ENCODE measurements at places on chromosomes 11 and 22. TPM values are rescaled to one million over a fixed set of nuclear protein-coding genes. Genes with fewer than 3 reads are reported as not detected.
A peak's percentile ranks its signal among the peaks of the same experiment; 100 is the strongest.

- no peak for DNase-seq
Observed at GRCh38 chr22:29987137-29987536, 93.1 kb upstream of the HORMAD2 start.

Gene KCNE3
- 4.9 TPM for total RNA-seq

GRCh38 chr22:38422611-38423511, 32.1 kb downstream of the KCNJ4 start:
- peak; percentile 59 for DNase-seq

Gene HBE1
- total RNA-seq = not detected

- DNase-seq = no peak
Observed at GRCh38 chr22:48880749-48881148, 946.9 kb downstream of the BRD1 start.

Gene RFPL2
- total RNA-seq = not detected

- no peak for DNase-seq
Observed at GRCh38 chr11:45264839-45265515, 21.2 kb downstream of the SYT13 start.

Gene GAL3ST3
- total RNA-seq = 19.8 TPM

DNA sequence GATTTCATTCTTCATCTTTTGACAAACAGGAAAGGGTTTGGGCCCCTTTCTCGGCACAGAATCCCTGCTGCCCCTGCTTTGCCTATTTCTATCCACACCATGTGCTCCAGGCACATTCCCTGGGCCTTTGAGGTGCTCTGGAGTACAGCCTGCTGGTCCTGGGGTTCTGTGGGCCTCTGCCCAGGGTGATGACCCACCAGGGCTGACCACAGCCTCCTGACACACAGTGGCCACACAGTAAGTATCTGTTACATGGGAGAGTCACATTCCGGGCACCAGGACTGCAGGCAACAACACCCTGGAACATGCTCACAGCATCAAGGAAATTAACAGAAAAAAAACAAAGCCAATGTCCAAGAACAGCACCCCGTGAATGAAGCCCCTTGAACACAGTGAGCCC, 39.1 kb downstream of the SCUBE2 start:
- DNase-seq = no peak

Gene PKP3
- 41.7 TPM for total RNA-seq

GRCh38 chr11:100761841-100762240, 74.8 kb downstream of the ARHGAP42 start:
- DNase-seq = no peak

Gene KCNJ5
- total RNA-seq = 0.11 TPM

GRCh38 chr22:42649246-42650099, at the start of gene CYB5R3:
Gene CYB5R3, minus strand, starts transcription at chr22:42649392. Its CDS starts 77 bp downstream, at chr22:42649315.
- DNase-seq = peak; percentile 90

Gene OR4C15
- total RNA-seq = not detected

Gene WT1
- total RNA-seq = 0.15 TPM

DNA sequence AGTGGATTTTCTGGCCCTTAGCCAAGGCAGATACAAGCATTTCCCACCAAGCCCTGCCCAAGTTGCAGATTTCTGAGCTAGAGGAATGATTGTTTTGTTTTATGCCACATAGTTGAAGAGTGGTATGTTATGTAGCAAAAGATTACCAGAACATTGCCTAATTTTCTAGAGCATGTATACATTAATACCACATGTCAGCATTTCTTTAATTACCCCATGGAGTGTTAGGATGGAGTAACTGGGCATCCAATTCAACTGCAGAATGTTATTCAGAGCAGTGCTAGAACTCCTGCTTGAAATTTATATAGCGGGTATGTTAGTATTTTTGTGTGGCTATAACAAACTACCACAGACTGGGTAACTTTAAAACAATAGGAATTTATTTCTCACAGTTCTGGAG, 24.4 kb upstream of the CYP2R1 start:
- DNase-seq = no peak

Gene SMTNL1
- total RNA-seq = not detected

DNA sequence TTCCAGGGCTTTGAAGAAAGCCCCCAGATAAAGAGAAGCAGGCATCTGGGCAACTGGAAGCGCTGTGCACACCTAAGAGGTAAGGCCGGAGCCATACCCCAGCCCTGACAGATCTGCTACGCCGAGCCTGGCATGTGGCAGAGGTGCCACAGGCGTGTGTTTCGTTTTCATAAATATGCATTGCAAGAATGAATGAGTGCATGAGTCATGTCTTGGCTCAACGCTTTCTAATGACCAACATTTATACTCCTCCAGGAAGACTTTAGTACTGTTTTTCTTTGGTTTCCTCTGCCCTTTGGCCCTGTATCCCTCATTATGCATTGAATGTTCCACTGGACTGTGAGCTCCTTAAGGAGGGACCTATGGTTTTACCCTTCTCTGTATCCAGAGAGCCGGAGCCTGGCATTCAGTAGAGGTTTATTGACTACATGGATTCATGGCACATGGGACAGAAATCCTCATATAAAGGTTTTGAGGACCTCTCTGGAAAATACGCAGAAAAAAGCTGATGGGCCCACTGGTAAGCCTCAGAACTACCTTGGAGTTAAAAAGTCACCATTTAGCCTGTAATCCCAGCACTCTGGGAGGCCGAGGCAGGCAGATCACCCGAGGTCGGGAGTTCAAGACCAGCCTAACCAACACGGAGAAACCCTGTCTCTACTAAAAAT, 38.9 kb upstream of the CSNK2A3 start:
- DNase-seq = no peak

Gene DYNC2H1
- total RNA-seq = 13.2 TPM

GRCh38 chr22:24432059-24432853, 4.9 kb downstream of the ADORA2A start:
- no peak for DNase-seq

- DNase-seq = no peak
Observed at GRCh38 chr11:107825875-107826274, 32.7 kb downstream of the SLC35F2 start.

DNA sequence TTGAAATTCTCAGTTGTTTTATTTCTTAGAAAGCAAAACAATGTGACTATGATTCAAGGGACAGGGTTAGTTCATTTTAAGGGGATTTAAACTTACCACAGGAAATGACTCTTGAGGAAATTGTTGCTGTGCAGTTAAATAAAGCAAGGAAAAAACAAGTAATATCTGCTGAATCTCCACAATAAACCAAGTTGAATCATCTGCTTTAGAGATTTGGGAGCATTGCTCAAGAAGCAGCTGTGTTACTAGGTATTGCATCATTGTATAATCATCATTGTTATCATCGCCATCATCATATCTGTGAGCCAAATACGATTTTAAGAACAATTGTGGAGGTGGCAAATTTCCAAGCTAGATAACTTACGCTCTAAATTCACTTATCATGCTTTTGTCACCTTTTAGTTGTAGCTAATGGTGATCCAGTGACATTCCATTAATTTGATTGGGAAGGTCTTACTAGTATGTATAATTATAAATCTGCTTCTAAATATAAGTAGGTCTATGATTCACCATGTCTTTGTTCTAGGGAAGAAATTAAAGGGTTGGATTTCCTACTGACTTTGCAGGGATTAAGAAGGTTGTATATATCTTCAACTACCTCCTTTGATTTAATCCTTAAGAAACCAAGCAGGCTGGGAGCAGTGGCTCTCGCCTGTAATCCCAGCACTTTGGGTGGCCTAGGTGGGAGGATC, 19.9 kb downstream of the MMP10 start:
- DNase-seq = no peak

Gene ZNF214
- total RNA-seq = 5.0 TPM

DNA sequence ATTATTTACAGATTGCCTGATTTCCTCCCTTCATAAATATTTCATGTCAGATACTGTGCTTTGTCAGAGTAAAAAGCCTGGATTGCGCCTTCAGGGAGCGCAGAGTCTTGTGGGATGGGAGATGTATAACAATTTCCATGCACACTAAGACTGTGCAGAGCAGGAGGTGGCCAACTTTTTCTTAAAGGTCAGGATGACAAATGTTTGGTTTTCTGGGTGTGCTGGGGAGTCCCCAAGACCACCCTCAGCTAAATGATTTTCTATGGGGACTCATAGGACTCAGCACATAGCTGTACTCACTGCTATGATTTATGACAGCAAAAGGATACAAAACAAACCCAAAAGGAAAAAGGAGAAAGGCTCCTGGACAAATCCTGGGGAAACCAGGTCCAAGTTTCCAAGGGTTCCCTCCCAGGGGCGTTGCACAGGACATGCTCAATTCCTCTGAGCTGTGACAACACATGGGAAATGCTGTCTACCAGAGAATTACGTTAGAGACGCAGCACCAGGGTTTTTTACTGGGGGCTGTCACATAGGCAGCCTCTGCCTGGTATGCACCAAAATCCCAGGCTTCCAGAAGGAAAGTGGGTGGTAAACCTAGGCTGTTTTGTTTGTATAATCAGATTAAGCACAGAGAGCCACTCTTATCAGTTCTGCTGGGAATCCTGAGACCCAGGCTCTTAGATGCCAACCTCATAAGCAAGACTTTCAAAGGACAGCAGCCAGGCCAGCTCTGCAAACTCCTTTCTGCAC, 59.1 kb downstream of the CSNK2A3 start:
- DNase-seq = no peak

DNA sequence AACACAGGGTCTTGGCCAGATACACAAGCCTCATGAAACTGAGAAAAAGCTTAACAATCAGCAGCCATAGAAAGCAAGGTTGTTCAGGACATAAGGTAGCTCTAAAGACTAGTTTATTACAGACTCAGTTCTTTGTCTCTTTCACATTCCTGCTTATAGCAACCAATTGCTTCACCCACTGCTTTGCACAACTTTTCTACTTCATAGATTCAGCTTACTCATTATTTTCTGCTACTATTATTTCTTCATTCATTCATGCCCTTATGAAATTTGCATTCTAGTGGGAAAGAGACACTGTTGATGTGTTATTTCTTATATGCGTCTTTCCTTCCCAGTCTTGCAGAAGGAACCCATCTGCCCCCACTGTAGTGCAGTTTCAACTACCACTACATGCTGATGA, 4.7 kb downstream of the CCDC34 start:
- no peak for DNase-seq

DNA sequence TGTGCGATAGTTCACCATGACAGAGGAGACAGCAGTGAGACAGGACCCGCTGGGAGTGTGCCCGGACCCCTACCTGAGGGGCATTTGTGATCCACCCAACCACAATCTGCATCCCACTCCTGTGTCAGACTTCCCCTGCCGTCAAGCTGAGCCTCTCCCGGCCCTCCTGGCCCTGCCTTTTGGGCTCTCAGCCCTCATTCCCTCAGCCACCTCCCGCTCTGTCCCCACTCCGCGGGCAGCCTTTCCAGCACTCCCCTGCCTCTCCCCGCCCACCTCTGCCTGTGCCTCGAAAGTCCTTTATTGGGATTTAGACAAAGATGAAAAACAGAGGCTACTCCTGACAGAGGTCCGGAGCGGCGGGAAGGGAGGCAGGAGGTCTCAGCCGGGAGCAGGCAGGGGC, 4.2 kb downstream of the NFAM1 start:
- no peak for DNase-seq

- no peak for DNase-seq
Observed at GRCh38 chr11:113564527-113565130, 89.4 kb upstream of the DRD2 start.

Gene STARD10
- 24.7 TPM for total RNA-seq

DNA sequence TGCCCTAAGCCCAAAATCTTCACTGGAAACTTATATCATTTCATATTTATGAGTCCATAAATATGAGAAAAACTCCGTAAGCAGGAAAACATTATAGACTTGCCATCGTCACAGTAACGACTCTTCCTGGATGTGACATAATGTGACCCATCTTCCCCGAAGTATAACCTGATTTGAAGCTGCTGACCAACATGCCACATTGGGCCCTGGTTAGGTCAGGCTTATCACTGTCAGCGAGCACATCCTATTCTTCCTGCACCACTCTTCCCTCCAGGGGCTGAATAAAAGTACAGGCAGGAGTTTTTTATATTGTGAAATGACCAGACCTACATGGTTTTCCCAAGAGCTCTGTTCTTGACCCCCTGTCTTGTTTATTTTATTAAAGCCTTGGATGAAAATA, 12.1 kb upstream of the BLID start:
- DNase-seq = no peak

Gene MRGPRF
- 4.0 TPM for total RNA-seq

Gene LRRC4C
- 0.22 TPM for total RNA-seq

GRCh38 chr22:45608763-45609180, 62.9 kb upstream of the ATXN10 start:
- no peak for DNase-seq

Gene PARVG
- total RNA-seq = 1.3 TPM

- DNase-seq = no peak
Observed at GRCh38 chr11:64445651-64446050, 86.7 kb downstream of the RPS6KA4 start.

DNA sequence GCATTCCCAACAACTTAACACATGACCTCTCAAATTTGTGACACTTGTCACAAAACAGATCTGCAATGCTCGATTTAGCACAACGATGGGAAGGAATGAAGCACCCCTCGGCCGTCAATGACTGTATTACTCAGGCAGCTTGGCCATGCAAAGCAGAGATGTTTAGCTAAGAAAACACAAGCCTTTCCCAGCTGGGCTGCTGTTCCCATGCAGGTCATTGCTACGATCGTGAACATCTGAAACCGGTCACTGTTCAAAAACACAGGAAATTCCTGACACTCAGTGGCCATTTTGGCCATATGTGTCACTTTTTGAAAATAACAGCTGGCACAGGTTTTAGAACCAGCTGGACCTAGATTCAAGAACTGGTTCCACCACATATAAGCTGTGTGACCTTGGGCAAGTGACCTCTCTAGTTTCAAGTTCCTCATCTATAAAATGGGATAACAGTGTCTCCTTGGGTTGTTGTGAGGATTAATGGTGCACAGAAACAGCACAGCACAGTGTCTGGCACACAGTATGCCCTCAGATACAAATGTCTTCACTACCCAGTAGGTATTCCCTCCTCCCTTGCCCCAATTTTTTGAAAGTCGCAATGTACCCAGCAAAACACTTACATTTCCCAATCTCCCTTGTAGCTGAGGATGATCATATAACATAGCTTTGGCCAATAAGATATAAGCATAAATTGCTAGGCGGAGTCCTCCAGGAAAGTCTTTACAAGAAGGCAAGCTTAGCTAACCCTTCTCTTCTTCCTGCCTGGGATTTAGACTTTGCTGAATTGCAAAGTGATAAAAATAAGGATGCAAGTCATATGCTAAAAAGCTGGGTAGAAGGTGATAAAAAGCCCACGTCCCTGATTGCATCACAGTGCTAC, 93.1 kb downstream of the C11orf58 start:
- no peak for DNase-seq

DNA sequence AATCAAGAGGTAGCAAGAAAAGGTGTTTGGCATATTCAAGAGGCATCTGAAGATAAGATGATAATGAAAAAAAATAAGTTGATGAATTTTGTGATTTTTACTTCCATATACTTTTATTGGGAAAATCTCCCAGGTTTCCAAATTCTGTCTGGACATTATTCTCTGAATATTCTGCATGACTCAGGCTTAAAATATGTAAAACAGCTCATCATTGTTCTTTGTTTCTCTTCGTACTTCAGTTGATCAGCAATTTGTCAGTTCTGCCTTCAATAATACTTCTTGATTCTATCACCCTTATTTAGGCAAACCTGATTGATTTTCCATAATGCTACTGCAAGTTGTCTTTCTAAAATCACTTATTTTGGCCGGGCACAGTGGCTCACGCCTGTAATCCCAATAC, 30.2 kb downstream of the GTF2H1 start:
- no peak for DNase-seq

Gene GDPD4
- not detected for total RNA-seq

Gene CLTCL1
- 11.7 TPM for total RNA-seq

Gene PRODH
- total RNA-seq = 54.3 TPM

- DNase-seq = no peak
Observed at GRCh38 chr11:25924586-25924985, 407.3 kb upstream of the ANO3 start.

Gene ADM
- 99.1 TPM for total RNA-seq

GRCh38 chr11:131592734-131593133, 222.3 kb downstream of the NTM start:
- no peak for DNase-seq

Gene PUS3
- total RNA-seq = 26.9 TPM

Gene CCDC117
- total RNA-seq = 41.4 TPM
